ENCODE measurements at places on chromosomes 7 and 10. TPM values are rescaled to one million over a fixed set of nuclear protein-coding genes. Genes with fewer than 3 reads are reported as not detected.

- DNase-seq, result no peak
Observed at GRCh38 chr7:14191686-14192098, 202.2 kb upstream of the ETV1 start.

DNA sequence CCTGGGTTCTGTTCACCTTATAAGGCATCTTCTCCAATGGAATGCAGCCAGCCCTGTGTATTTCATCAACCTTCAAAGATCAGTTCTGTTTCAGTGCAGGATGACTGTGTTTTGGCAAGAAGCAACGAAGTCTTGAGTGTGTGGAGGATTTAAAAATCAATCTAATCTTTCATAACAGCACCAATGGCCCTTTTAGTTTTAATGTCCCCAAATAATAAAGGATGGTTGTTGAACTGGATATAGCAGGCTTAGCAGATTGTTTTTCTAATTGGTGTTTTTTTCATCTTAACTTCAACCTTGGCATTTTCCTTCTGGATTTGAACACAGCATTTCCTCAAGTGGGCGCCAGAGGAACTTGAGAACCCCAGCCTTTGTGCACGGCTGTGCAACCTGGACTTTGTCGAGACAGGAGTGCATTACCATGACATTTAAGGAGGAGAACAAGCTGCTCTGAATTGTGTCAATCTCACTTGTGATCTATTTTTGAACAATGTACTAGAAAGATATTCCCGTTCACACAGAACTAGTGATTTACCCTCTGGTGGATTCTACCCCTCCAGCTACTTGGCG, 313.3 kb upstream of the AKR1E2 start:
- no peak for DNase-seq

CHST3 gene
- 0.10 TPM for total RNA-seq

DNA sequence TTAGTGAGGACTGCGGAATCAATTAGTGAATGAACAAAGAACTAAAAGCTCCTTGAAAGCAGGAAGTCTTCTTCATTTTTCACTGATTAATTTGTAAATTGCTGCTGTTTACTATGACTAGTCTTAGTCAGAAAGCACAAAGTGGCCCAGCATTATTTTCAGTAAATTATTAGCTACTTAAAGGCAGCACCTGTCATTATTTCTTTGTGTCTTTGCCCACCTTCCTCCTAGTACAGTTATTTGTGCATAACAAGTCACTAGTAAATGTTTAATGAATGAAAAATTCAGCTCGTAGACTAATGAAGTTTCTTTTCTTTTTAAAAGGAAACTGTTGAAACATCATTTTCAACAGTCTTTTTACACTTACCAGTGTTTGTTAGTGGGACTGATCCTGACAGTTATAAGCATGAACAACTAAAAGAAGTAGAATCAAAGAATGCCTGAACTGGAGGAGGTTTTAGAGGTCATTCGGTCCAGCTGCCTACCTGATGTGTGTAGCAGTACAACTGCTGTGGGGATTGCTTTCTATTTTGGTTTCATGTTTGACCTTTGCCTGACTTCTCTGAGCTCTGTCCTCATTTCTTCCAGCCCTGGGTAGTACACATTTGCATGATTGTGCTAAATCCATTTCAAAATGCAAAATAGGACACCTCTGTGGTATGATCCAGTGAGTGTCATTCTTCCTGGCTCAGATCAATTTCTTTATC, 140.0 kb upstream of the PHYHIPL start:
- no peak for DNase-seq

CALML3 gene
- total RNA-seq, result not detected

ITIH5 gene
- total RNA-seq, result not detected

- DNase-seq, result no peak
Observed at GRCh38 chr7:115078851-115079250, 157.0 kb downstream of the MDFIC start.

HHEX gene
- 1.3 TPM for total RNA-seq

GRCh38 chr7:122692769-122693309, 6.1 kb downstream of the RNF133 start:
- DNase-seq, result no peak

DNA sequence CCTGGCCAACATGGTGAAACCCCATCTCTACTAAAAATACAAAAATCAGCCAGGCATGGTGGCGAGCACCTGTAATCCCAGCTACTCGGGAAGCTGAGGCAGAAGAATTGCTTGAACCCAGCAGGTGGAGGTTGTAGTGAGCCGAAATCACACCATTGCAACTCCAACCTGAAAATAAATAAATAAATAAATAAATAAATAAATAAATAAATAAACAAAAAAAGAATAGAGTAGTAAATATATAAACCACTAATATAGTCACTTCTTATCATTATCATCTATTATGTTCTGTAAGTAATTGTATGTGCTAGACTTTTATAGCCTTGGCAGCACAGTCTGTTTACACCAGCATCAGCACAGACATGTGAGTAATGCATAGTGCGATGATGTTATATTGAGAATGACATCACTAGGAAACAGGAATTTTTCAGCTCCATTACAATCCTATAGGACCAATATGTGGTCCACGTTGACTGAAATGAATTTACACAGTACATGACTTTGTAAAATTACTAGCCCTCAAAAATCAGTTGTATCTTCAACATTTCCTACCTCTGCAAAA, 385.4 kb upstream of the ANKRD30A start:
- no peak for DNase-seq

LIPN gene
- total RNA-seq, result not detected

GRCh38 chr10:60759181-60759580, 19.1 kb upstream of the CDK1 start:
- no peak for DNase-seq

DNA sequence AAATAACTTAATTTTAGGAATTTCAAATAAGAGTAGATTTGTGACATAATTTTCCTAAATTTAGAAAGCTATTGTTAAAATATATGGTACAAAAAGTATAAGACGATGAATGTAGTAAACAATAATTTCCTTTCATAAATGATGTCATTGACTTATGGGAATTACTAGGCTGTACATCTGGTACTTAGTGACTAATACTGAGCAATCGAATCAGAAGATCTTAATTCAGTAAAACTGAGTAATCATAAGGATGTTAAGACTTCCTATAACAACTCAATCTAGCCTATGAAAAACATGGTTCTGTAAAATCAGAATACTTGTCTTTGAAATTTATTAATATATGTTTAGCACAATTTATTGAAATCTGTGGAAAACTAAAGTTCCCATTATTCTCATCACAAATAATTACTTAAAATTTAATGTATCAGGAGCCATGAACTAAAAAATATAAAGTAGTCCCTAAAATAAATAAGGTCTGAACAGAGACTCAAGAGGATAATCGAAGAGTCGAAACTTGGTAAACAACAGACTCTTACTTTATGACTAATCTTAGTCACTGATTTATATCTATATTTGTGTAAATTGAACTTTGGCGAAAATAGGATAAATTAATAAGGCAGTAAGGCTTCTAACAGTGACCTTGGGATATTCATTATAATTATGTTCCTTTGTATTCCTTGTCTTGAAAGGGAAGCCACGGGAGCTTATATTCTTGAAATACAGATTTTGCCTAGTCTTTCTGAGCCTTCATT, 142.1 kb downstream of the HGF start:
- no peak for DNase-seq

SEMA4G gene
- total RNA-seq, result 2.2 TPM

- DNase-seq, result no peak
Observed at GRCh38 chr10:20162123-20162522, 345.9 kb downstream of the PLXDC2 start.

- no peak for DNase-seq
Observed at GRCh38 chr10:59012839-59013238, 163.6 kb upstream of the PHYHIPL start.

DNA sequence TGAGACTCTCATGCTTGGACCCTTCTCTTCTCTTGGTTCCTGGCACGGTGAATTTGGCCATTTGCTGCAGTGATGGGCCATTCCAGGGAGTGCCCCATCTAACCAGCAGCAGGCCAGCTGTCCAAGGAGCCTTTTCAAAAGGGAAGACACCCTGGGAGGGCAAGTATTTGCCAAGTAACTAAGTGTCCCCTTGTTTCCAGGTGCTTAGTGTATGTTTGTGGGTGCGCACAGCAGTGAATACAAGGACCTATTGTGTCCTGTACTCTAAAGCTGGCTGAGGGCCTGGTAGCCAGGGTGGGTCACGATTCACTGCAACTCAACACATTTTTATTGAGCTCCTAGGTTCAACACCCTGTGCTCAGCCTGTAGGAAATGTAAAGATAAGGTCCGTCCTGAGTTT, 348.8 kb downstream of the RNLS start:
- no peak for DNase-seq

DNA sequence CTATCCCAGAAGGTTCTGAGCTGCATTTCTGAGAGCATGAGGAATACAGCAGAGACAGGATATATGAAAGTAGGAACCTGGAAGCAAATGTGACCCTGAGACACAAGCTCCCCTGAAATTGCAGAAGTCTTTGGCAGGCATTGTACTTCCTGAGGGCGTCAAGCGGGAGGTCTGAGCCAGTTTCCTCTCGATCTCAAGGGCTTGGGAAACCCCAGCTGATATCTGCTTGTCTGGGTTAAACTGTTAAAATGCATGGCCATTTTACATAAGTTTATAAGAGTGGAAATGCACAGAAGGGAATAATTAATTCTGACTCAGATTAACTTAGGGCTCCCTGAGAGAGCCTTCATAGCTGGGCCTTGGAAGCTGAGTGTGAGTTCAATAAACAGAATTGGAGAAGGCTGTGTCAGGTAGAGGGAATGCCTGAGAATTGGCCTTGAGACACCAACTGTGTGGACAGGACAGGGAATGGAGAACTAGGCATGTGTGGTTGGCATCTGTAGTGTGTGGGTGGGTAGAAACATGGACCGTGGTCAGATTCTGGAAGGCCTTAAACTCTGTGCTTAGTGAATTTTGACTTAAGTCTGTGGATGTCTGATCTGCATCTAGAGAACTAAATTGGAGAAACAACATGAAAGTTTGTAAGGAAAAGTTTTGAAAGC, 53.3 kb downstream of the WIPF3 start:
- no peak for DNase-seq

C10orf90 gene
- not detected for total RNA-seq

TMEM26 gene
- not detected for total RNA-seq

ADCY1 gene
- total RNA-seq, result 0.05 TPM

DNA sequence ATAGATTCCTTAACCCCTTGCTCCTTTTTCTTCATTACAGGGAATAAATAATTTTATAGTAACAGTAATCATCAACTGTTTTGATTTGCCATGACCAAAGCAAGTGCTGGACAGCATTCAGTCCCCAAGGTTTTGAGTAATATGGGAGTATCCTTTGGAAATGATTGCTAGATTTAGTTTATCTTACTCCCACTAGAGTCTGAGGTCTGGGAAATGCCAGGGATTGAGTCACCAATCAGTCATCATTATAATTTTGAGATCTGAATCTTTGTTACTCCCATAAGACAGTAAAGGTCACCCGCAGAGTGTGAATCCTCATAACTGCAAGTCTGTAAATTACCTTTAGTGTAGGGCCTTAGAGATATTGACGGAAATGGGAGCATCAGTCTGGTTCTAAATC, 133.7 kb upstream of the SEMA3E start:
- DNase-seq, result no peak

GRM8 gene
- total RNA-seq, result not detected

CC2D2B gene
- not detected for total RNA-seq

GRCh38 chr7:41885078-41885477, 182.2 kb upstream of the INHBA start:
- no peak for DNase-seq

DNA sequence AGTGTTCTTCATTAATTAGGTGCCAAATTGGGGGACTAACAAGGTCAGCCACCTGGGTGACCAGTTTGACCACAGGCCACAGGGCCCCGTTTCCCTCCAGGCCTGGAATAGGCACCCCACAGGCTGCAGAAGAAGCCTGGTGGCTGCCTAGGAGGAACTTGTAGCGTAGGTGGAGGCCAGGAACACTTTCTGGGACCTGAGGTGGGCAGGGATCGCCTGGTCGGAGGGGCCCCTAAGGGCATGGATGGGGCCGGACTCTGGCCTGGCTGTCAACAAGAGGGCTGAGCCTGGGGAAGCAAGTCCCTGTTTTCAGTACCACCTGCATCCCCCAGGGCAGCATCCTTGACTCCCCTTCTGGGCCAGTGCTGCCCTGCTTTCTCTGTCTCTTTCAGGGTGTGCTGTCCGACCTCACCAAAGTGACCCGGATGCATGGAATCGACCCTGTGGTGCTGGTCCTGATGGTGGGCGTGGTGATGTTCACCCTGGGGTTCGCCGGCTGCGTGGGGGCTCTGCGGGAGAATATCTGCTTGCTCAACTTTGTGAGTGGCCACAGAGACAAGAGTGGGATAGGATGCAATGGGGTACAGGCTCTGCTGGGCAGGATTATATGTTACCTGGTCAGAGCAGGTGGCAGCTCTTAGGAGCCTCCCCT, 30.7 kb upstream of the SH2D4B start:
- no peak for DNase-seq

GRCh38 chr7:7188091-7188490, 5.7 kb downstream of the C1GALT1 start:
- DNase-seq, result no peak

GRCh38 chr7:116806046-116806944, 56.1 kb upstream of the CAPZA2 start:
- DNase-seq, result no peak

C10orf88 gene
- total RNA-seq, result 9.8 TPM

DNA sequence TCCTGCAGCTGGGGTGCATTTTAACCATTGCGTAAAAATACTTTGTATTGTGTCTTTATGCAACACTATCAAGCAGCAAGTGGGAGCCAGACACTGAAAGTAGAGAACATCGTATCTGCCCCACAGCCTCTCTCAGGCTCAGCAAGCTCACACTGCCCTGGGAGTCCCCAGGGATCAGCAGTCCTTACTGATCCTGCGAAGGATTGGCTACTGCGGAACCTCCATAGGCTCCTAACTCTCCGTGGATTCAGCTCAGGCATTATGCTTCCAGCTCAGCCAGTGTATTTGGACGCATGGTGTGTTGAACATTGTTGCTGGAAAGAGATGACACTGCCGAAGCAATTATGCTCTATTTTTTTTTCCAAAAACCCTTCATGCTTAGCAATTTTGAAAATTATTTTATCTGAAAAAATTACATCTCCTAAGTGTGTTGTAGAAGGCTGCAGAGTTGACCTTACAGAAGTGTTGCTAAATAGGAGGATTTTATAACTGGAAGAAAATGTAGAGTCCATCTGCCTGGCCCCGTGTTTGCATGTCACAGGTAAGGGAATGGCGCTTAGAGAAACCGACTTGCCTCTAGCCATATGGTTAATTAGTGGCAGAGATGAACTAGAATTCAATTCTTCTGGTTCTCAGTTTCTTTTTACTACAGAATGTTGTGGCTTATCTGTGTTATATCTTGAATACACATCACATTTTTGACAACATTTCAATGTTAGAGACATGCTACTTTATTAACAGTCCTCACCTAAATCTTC, 276.4 kb upstream of the COBL start:
- no peak for DNase-seq

GRCh38 chr7:31553661-31554081, 39.8 kb downstream of the ITPRID1 start:
- no peak for DNase-seq

GRCh38 chr10:43384252-43385221, 13.1 kb downstream of the FXYD4 start:
- DNase-seq, result no peak

DNA sequence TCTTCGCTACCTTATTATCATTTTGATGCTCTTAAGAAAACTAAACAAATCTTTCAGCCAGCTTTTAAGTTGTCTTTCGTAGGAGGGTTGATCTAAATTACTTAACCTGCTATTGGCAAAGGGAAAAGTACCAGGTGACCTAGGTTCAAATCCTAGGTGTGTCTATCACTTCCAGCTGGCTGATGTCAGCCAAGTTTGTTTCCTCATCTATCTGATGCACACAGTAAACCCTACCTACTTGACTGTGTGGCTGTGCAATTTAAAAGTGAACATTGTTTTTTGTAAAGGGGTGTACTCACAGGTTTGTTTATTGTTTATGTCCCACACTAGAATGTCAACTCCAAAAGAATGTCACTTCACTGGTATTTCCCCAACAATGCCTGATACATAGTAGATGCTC, 21.9 kb upstream of the CAMK1D start:
- DNase-seq, result no peak

All from T-cell (primary cell).